Hepatic stellate cell (primary cell): ENCODE measurements at places on chromosomes 11 and 22.

GRCh38 chr22:48651036-48651890 is 1176.4 kb downstream of the BRD1 start:
- DNase-seq = no peak

DNA sequence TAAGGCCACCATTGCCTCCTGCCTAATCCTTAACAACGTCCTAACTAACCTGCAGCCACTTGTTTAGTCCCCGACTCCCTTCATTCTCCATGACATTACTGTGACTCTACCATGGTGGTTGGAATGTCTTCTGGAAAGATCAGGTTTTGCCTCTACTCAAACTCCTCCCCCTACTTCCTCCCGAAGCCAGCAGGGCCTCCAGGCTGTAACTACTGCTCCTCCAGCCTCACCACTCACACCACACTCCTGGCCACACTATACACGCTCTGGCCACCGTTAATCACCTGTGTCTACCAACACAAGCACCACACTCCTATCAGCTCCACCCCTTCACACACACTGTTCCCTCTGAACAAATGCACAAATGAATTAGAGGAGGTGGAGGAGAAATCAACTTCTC is 69.2 kb downstream of the PACSIN2 start:
- DNase-seq = no peak

GRCh38 chr11:61828629-61829407 is 718 bp downstream of the FADS2 start:
- peak; percentile 50 for DNase-seq

- no peak for DNase-seq
These were observed 652.3 kb downstream of the ETS1 start for GRCh38 chr11:127935081-127935480.
